Dorsolateral prefrontal cortex (tissue), 122 donors: ENCODE measurements at places on chromosomes 7 and 10.

- no peak for DNase-seq
Measured at GRCh38 chr7:28773423-28774145, 184.5 kb downstream of the TRIL start.

DNA sequence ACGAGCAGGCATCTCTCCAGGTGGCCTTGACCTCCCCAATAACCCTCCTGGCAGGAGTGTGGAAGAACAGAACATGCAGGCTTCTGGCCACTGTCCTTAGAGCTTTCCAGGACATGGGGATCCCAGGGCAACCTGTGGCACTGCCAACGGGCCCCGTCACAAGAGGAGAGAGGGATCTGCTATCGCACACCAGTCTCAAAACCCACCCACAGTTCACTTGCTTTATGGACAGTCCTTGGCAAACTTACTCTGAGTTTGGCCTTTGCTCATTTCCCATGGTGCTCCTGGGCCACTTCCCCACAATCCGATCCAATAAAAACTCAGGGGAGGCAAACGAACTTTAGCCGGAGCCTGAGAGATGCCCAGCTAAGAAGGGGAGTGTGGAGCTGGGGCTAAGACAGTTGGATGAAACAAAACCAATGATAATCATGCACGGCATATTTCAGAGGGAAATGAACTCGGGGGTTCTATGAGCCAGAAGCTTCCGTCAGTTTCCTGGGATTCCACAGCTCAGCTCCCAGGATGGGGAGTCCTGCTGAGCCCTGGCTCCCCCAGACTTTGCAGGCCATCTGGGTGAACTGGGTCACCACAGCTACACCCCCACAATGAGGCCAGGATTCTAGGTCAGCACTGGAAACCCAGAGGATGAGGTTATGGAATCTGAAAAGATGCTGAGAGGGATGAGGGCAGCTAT is 158.4 kb downstream of the NEURL1 start:
- DNase-seq = no peak

- no peak for DNase-seq
Measured at GRCh38 chr7:44408596-44408995, 81.9 kb downstream of the NUDCD3 start.

GRCh38 chr10:35112571-35112970 is 14.1 kb upstream of the CREM start:
- no peak for DNase-seq

GRCh38 chr7:38704751-38705150 is 73.6 kb upstream of the AMPH start:
- no peak for DNase-seq

DNA sequence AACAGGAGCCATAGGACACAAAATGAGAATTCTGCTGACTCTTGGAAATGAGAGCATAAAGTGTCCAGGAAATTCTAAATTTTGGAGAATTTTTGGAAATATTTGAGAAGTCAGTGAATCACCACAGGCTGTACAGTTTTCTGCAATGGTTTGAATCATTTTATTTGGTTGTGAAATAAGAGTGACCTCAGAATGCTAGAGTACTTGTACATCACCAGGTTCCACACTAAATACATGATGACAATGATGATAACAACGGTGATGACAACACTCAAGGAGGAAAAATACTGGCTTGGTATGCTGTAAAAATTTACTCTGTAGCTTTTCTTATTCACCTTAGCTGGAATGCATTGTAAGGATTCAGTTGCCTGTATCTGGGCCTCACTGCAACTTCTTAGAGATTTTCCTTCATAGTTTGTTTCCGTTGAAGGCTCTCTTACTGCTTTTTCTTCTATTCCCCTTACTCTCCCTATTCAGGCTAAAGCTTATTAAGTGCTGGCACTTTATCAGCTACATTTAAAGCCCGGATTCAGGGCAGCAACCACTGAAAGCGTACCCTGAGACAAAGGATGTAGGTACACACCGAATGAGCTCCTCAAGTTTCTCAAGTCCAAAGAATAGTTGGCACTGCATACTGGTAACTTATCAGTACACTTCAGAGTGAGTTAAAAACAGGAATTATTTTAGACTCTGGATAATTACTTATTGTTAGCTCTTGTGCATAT is 30.2 kb upstream of the NME8 start:
- no peak for DNase-seq
